ENCODE measurements at places on chromosomes 2 and 18.

DNA sequence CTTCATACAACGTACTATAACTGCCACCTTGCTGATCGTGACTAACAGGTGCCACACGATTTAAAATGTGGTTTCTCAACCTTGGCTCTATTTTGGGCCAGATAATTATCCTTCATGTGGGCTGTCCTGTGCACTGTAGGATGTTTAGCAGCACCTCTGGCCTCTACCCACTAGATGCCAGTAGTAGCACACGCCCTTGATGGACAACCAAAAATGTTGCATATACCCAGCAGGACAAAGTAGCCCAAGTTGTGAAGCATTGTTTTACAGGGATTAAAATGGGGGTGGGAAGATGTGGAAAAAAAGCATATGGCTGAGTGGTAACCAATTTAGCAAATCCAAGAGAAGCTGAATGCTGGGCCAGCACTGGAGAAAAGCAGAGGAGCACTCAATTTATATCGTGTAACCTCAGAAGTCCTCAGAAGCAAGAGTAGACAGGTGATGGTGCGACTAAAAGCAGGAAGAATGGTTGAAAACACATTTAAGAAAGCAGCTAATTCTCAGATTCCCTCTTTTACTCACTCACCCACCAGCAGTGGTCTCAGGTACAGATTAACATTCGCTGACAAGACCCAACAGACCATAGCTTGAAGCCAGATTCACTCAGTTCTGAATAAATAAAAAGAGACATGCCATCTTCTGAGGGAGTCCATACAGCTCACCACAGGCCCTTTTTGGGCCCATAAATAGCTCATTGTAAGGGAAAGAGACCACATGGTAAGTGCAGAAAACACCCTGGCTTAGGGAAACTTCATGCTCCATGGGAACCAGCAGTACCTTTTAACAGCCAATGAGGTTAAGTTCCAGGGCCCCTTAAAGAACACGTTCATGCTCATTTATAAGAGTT, 50.6 kb downstream of the RAPH1 start:
- DNase-seq = peak; percentile 37

GRCh38 chr2:9637330-9637729, 6.5 kb upstream of the YWHAQ start:
- no peak for DNase-seq

DNA sequence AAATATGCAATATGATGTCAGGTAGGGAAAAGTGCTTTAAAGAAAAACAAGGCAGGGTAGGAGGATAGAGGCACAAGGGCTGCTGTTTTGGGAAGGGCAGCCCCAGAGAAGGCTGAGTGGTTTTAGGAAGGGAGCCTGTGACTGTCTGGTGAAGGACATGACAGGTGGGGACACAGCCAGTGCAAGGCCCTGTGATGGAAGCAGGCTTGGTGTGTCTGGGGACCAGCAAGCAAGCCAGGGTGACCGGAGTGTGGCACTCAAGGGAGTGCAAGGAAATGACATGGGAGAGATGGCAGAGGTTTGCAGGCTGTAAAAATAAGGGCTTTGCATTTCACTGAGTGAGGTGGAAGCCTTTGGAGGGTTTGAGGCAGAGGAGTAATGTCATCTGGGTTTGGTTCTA, 62.0 kb downstream of the LTBP1 start:
- no peak for DNase-seq

DNA sequence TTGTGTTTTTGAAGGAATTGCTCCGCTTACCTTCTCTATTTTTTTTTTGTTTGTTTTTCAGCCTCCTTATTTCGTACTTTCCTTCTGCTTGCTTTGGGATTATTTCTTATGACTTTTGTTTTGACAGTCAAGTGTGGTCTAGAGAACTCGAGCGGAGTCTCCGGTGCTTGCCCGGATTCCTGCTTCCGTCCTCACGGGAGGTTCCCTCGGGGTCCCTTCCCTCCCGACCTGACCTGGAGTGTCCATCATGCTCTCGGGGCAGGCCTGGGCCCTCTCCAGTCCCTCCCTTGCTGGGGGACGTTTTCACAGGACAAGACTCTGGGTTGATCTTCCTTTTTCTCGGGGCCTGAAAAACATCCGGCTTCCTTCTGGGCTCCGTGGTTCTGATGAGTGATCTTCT, 45.9 kb downstream of the CTDP1 start:
- DNase-seq = no peak

GRCh38 chr2:27902098-27902497, 11.6 kb downstream of the BABAM2 start:
- no peak for DNase-seq

- no peak for DNase-seq
Measured at GRCh38 chr2:68098291-68098797, 35.5 kb upstream of the C1D start.

- DNase-seq = no peak
Measured at GRCh38 chr2:65812887-65813286, 380.5 kb upstream of the SPRED2 start.

- no peak for DNase-seq
Measured at GRCh38 chr2:239073270-239073669, 225.4 kb downstream of the TWIST2 start.

All from activated naive CD8-positive, alpha-beta T cell treated with anti-CD3 and anti-CD28 coated beads for 36 hours (primary cell).